Stimulated activated CD4-positive, alpha-beta T cell treated with anti-CD3 and anti-CD28 coated beads, Interleukin-1b, Interleukin-23, amount 100 ng/mL, for 1 hour (primary cell): ENCODE measurements at places on chromosomes 12 and 14.

GRCh38 chr12:46702581-46703344 lies 123.0 kb downstream of the SLC38A4 start:
- no peak for DNase-seq

GRCh38 chr12:122028905-122029560 lies 7.3 kb downstream of the BCL7A start:
- DNase-seq: no peak

GRCh38 chr12:24139035-24139434 lies 189.6 kb upstream of the SOX5 start:
- DNase-seq: no peak

GRCh38 chr12:5280086-5280485 lies 151.8 kb upstream of the NTF3 start:
- no peak for DNase-seq

- DNase-seq: no peak
Measured at GRCh38 chr12:26845057-26845666, 12.2 kb upstream of the ITPR2 start.

DNA sequence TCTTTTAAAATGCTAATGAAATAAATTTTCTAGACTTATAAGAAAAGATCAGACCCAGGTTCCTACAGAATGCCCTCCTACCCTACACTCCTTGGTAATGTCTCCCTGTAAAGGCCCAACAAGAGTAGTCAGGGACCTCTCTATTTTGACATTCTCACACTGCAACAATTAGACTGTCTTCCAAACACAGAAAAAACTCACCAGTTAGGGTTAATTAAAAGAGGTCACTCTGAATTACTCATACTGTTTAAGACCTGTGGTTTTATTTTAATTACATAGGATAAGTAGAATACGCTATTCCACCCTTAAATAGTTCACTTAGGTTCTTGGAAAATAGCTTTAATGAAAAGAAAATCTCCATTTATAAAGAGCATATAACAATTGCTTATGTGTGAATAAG lies 142.4 kb downstream of the ITPR2 start:
- no peak for DNase-seq

- DNase-seq: no peak
Measured at GRCh38 chr14:99329711-99330315, 57.8 kb upstream of the BCL11B start.

GRCh38 chr12:106632797-106633450 lies 50.1 kb downstream of the RFX4 start:
- DNase-seq: no peak

- no peak for DNase-seq
Measured at GRCh38 chr12:130421896-130422295, 84.2 kb downstream of the PIWIL1 start.

- DNase-seq: no peak
Measured at GRCh38 chr14:40757376-40757950, 849.2 kb upstream of the LRFN5 start.

DNA sequence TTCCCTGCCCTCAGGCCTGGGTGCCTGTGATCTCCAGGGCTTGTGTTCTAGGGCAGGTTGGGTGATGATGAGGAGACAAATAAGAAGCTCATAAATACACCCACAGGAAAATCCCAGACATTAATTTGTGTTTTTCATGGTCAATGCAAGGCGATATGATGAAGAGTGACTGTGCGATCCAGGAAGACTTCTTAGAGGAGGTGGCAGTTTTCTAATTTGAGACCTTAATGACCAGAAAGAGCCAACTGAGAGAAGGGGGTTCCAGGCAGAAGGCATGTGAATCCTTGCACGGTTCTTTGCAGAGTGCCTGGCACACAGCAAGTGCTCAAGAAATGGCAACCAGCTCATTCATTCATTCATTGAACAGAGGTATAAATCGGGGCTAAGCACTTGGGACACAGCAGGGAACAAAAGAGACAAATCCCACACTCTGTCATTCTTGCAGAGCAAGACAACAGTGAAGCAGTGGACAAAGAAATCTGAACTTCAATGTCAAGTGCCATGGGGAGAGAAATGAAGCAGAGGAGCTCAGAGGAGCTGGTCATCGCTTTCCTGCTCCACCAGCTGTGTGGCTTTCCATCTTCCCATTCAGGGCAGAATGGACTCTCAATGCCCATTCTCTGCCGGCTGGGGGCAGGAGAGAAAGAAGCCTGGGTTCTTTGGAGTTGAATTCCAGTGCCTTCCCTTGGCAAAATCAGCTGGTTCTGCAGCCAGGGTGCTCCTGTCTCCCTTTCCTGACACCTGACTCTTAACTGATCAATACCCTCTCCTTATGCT lies 128.3 kb downstream of the AACS start:
- no peak for DNase-seq

DNA sequence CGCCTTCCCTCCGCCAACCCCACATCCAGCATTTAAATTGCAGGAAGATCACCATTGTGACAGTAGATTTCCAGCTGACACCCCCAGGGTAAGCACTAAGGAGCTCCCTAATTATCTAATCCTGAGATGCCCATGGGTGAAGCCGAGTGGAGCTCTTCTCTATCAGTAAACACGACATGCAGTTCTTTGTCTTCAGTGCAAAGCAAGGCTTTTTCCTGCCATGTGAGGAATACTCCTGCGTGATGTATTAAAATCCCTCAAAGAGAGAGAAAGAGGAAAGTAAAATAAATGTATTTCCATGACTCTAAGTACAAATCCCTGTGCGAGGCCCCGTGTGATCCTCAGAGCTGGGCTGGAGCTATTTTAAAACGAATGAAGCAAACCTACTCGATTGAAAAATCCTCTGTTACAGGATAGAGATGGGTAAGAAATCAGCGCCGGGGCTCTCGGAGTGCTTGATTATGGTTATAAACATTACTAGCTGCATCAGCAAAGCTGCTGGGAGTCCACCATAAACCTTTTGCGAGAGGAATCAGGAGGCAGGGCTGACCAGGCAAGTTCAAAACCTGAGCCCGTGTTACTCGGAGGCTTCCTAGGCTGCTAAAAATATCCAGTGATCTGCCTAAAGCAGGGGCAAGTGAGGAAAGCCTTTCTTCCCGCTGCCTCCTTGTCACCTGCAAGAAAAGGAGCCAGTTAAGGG lies 61.5 kb downstream of the MAP1LC3B2 start:
- no peak for DNase-seq

GRCh38 chr14:37579274-37579673 lies 15.8 kb downstream of the FOXA1 start:
- DNase-seq: no peak

DNA sequence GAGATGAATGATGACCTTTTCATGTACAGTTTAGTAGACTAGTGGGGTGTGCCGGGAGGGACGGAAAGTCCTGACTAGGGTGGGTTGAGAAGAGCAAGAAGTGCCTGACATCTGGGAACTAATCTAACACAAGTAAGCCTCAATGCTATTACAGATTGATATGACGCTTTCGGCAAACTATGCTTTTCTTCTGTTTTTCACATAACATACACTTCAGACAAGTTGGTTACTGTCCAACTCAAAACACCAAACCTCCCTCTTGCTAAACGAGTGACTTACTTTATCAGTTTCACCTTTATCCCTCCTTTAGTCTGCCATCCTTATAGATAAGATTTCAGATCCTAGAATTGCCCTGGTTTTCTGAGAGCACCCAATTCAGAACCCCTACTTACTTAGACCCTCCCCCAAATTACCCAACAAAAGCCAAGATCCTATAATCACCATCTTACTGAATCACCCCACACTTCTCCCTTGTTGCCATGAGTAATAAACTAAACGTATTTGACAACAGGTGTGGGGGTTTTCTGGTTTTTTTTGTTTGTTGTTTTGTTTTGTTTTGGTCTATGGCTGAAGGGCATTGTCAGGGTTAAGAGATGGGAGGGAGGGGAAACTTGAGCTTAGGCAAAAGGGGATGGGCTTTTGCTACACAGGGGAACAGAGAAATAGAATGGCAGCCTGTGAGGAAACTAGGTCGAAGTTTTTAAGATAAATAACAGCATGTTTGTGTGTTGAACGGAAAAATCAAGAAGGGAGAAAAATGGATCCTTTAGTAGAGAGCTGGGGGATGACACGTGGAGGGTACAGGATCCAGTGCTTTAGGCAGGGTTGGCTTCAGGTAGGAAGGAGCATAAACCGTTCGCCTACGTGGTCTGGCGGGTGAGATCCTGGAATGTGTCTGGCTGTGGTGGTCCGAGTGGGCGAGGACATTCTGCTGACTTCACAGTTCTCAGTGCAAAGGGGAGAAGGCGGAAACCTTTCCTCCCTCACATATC lies 6.1 kb upstream of the PSMA3 start:
- no peak for DNase-seq

GRCh38 chr14:63713058-63713457 lies 14.8 kb downstream of the SGPP1 start:
- DNase-seq: no peak

- DNase-seq: no peak
Measured at GRCh38 chr12:121144416-121144914, 11.8 kb downstream of the P2RX7 start.

DNA sequence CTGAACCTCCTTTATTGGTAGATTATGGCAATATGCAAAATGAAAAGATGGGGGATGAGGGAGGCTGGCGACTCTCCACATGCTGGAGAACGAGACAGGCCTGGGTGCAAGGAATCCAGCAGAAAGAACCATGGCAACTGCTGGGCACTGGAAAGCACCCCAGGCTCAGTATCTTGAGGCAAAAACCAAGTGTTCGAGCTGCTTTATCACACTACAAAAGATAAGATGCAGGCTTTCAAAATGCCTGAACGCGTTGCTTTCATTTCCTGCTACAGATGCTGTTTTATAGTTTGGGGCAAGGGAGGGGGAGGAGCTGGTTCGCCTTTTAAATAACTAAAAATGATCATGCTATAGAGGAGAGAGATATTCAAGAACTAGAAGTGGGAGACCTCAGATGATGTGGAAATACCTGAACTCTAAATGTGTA lies 38.9 kb downstream of the NIN start:
- DNase-seq: no peak

DNA sequence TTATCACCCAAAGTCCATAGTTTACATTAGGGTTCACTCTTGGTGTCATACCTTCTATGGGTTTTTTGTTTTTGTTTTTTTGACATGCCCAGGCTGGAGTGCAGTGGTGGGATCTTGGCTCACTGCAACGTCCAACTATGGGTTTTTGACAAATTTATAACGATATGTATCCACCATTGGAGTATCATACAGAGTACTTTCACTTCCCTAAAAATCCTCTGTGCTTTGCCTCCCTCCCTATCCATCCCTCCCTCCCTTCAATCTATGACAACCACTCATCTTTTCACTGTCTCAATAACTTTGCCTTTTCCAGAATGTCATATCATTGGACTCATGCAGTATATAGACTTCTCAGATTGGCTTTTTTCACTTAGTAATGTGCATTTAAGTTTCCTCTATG lies 139.0 kb upstream of the CCDC198 start:
- DNase-seq: no peak

- no peak for DNase-seq
Measured at GRCh38 chr14:75871181-75871880, 110.5 kb downstream of the TGFB3 start.

GRCh38 chr12:111209811-111210210 lies 159.1 kb downstream of the PHETA1 start:
- no peak for DNase-seq

- no peak for DNase-seq
Measured at GRCh38 chr12:3097186-3097804, 20.1 kb downstream of the TSPAN9 start.

GRCh38 chr12:95218150-95219133 lies 835 bp downstream of the VEZT start:
- DNase-seq: peak; percentile 24

DNA sequence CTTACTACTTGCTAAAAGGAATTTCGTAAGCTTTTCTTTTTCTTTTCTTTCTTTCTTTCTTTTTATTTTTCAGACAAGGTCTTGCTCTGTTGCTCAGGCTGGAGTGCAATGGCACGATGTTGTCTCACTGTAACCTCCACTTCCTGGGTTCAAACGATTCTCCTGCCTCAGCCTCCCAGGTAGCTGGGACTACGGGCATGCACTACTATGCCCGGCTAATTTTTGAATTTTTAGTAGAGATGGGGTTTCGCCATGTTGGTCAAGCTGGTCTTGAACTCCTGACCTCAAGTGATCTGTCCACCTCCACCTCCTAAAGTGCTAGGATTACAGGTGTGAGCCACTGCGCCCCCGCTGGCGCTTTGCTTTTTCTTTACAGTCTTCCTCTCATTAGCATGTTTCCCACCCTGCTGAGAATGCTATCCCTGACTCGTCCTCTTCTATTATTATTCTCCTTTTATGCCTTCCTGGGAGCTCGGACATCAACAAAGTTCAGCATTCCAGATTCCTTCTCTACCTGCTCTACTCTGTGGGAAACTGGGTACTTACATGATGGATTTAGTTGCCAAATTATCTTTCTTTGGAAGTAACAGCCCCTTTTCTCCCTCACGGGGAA lies 3.1 kb downstream of the MTHFD1 start:
- no peak for DNase-seq

GRCh38 chr12:111409780-111410430 lies 4.2 kb downstream of the SH2B3 start:
- no peak for DNase-seq

- no peak for DNase-seq
Measured at GRCh38 chr12:116257215-116257614, 20.3 kb downstream of the MED13L start.

DNA sequence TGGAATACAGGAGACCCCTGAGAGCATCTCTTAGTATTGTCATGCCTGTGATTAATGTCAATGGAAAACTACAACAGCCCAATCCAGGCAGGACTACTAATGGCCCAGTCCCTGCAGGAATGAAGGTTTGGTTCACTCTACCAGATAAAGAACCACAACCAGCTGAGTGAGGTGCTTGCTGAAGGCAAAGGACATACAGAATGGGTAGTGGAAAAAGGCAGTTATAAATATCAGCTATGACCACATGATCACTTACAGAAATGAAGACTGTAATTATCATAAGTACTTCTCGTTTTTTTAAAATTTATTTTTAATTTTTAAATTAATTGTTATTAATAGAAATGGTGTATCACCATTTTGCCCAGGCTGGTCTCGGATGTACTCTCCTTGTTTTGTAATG lies 17.2 kb upstream of the LPCAT3 start:
- DNase-seq: no peak

DNA sequence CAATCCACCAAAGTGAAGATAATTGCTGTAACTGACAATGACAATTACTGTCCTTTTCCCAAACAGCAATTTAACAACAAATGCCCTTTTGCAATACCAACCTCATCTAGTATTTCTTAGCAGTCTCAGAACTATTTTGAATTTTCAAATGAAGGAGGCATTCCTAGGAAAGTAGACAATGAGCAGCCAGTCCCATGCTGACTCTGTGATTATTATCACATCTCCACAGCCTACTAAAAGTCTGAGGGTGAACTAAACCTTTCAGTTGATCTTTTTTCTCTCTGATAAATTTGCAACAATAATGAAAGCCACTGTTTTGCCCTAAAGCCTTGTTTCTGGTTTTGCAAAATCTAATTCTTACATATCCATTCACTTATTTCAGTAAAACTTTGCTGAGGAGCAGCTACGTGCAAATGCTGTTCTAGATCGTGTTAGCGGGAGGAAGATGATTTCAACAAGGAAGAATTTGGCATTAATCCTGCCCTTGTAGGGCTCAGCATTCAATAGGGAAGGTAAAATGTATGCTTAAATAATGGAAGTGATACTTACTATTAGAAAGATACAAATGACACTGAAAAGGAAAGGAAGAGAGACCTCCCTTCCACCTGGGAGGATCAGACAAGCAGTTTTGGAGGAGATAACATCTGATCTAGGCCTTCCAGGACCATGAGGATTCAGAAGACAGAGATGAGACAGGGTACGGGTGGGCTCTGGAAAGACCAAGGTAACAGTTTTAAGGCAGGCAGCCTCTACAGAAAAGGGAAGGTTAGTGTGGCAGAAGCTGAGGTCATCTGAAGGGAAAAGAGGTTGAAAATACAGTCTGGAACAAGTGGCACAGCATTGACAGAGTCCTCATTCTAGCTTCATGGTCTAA lies 47.4 kb downstream of the SLC38A1 start:
- DNase-seq: no peak
